ENCODE measurements at places on chromosomes 2 and 18. TPM values are rescaled to one million over a fixed set of nuclear protein-coding genes. Genes with fewer than 3 reads are reported as not detected.
A peak's percentile ranks its signal among the peaks of the same experiment; 100 is the strongest.

- no peak for DNase-seq
These were observed 36.6 kb upstream of the CD28 start for GRCh38 chr2:203669820-203670219.

DNA sequence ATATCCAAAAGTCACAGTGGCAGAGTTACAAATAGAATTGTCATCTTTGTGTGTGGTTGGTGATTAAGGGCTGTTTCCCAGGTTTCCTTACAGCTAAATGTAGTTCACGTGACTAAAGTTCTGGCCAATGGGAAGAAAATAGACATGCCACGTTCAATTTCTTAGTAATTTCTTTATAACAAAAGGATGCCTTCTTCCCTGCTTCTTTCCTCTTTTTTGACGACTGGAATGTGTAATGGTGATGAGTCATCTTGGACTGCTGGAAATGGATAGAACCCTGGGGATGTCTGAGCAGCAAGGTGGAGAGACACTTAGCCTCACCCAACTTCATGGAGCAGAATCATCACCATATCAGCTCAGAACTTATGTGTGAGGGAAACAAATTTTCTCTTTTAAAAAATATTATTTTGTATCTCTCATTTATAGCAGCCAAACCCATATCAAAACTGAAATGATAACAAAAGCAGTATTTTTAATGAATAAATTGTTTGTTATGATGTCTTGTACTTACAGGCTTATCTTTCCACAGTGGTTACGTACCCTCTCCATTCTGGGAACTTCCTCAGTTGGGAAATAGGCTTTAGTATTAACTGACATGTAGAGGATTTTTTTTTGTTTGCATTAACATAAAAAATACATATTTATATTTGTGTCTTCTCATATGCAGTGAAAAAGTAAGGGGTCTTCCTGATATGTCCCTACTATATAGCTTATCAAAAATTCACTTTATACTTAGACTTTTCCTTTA, 91.1 kb upstream of the CDH2 start:
- no peak for DNase-seq

DNA sequence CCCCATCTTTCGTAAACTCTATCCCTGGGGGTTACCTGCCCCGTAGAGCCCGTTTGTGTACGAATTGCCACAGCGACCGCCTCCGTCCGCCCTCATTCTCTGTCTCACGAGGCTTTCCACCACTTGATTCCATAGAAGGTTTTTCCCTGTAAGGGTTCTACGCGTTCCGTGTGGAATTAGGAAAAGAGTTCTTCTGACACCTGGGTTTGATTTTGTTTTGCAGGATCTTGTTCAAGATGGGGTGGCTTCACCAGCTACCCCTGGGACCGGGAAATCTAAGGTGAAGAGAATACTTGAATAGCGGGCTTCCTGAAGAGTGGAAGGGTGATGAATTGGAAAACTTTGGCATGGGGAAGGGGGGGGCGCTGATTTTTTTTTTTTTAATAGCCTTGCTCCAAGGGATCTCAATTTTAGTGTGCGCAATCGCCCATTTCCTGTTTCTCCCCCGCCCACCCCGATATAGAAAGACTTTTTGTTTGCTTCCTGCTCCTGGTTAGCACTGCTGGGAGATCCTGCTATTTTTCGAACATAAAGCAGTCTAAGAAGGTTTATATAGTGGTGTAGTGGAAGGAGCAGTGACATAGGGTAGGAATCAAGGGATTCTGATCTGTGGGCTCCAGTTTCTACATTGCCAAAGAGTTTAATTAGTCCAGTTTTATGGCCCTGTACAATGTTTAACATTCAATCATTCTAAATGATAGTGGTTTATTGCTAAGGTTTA, 564 bp downstream of the GCC2 start:
- peak; percentile 50 for DNase-seq

- DNase-seq: no peak
These were observed 55.3 kb downstream of the HS1BP3 start for GRCh38 chr2:20595439-20596192.

- DNase-seq: no peak
These were observed 10.5 kb downstream of the DRC1 start for GRCh38 chr2:26412091-26412673.

KYNU gene
- 5.3 TPM for polyA plus RNA-seq

PSTPIP2 gene
- polyA plus RNA-seq: 17.1 TPM

E2F6 gene
- polyA plus RNA-seq: 24.4 TPM

All from left kidney (tissue), 8 donors.